ENCODE measurements at places on chromosomes 12 and 14.

GRCh38 chr14:76762411-76763095, 1.3 kb downstream of the VASH1 start:
- DNase-seq: no peak

GRCh38 chr14:75399843-75400775, 27.7 kb upstream of the JDP2 start:
- no peak for DNase-seq

- DNase-seq: no peak
Observed at GRCh38 chr12:105462831-105463230, 132.3 kb downstream of the C12orf75 start.

DNA sequence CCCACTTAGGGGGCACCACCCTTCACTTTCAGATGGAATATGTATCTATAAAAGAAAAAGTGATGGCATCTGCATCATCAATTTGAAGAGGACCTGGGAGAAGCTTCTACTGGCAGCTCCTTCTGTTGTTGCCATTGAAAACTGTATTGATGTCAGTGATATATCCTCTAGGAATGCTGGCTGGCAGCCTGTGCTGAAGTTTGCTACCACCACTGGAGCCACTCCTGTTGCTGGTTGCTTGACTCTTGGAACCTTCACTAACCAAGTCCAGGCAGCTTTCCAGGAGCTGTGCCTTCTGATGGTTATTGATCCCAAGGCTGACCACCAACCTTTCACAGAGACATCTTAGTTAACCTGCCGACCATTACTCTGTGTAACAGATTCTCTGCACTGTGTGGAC, 44.7 kb downstream of the RIMKLB start:
- no peak for DNase-seq

All from stimulated activated CD4-positive, alpha-beta T cell treated with anti-CD3 and anti-CD28 coated beads, Interleukin-15, amount 100 ng/mL, for 1 hour (primary cell).